ENCODE measurements at places on chromosomes 5 and 9.

- DNase-seq = no peak
Measured at GRCh38 chr9:17878810-17879370, 300.0 kb downstream of the SH3GL2 start.

- DNase-seq = no peak
Measured at GRCh38 chr9:107390279-107390678, 99.3 kb downstream of the KLF4 start.

DNA sequence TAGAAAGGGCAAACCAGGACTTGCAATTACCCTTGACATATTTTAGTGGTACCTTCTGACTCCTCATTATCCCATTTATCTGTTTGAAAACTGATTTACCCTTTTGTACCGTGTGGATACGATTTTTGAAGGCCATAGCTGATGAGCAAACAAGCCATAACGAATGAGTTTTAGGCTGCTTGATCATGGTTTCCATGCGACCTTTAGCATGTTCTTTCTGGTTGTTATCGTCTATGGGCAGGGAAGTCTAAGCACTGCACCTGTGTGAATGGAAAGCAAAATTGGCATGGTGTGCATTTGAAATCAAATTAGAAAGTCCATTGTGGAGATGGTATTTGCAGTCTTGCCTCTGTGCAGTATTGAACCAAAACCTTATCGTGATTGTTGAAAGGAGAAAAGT is 127.7 kb downstream of the TLE4 start:
- no peak for DNase-seq

DNA sequence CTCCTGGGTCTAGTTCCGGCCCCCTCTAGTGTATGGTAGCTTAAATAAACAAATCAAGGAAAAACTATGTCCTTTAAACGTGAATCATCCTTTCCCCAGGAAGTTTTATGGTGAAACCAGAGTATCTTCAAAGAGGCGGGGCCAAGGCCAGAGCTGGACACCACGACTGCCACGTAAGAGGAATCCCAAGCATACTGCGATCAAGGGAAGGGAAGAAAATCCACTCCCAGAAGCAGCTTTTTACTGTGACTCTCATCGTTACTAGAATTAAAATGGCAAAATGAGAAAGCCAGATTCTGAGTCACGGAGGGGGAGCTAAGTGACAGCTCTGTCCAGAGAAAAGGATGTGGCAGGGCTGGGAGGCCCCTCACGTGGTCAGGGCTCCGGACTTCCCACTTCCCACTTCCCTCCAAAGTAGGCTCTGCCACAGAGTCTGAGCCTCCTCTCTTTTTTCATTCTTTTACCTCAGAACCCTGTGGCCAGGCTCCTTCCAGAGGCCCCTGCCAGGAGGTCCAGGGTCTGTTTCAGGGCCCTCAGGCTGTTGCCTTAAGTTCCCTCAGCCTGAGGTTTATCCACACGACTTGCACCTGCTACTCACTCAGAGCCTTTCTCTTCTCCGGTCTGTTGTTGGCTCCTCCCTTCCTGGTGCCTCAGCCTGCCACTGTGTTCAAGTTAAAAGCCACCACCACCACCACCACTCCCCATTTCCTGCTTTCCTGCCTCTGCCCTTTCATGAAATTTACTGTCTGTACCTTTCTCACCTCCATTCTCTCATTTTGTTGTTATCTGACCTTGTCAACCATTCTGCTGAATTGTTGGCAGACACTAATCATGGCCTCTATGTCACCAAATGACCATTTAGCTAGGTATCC is 1.4 kb upstream of the GLRX start:
- DNase-seq = peak; percentile 72

DNA sequence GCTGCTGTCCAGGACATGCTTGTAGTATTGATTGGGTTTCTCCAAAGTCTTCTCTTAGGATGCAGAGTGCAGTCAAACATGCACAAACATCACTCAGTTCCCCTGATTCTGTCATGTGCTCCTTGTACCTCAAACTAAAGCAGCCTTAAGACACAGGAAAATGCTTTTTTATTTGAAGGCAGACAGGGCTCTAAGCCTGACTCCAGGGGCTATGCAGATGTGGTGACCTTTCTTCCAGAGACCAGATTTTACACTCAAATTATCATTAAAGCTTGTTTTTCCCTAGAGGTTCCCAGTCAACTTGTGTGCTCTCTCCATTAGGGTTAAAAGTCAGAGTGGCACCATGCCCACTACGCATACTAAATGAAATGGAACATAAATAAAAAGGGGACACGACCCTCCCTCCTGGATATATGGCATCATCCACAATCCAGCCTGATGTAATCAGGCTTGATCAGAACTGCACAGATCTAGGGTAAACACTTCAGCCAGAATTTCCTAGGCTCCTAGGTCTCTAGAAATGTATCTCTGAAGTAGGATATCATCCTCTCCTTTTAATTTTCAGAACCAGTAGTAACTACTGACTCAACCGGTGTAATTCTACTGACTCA is 771.1 kb downstream of the NR2F1-AS1 start:
- no peak for DNase-seq

- DNase-seq = no peak
Measured at GRCh38 chr5:35477911-35478310, 139.8 kb upstream of the SPEF2 start.

Data from mucosa of descending colon (tissue), 3 donors.